Stimulated activated CD4-positive, alpha-beta T cell treated with anti-CD3 and anti-CD28 coated beads, Interleukin-1b, Interleukin-23, amount 100 ng/mL, for 1 hour (primary cell): ENCODE measurements at places on chromosomes 2 and 18.

DNA sequence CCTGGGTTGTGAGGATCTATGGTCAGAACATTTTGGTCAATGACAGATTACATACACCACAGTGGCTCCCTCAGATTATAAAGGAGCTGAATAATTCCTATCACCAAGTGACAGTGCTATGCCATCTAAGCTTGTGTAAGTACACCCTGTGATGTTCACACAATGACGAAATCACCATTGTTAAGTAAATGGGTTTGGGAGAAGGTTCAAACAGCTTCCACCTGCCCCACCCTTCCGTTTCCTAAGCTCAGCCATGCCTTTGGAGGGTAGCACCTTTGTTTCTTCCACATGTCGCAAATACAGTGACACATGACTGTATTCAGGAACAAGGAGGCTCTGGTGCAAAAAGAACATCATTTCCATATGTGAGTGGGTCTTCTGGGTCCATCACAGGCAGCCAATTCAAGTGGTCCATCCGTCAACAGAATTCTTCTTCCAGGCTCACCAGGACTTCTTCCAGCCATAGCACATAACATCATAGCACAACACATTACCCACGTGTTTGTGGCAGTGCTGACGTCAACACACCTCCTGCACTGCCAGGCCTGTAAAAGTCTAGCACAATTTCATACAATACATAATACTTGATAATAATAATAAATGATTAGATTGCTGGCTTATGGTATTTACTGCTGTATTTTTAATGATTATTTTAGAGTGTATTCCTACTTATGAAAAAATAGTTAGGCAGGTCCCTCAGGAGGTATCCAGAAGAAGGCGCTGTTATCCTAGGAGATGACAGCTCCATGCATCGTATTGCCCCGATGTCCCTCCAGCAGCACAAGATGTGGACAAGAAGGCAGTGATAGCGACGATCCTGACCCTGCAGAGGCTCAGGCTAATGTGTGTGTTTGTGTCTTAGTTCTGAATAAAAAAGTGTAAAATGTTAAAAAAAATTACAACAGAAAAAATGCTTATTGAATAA lies 264.8 kb downstream of the ANAPC1 start:
- DNase-seq = no peak

DNA sequence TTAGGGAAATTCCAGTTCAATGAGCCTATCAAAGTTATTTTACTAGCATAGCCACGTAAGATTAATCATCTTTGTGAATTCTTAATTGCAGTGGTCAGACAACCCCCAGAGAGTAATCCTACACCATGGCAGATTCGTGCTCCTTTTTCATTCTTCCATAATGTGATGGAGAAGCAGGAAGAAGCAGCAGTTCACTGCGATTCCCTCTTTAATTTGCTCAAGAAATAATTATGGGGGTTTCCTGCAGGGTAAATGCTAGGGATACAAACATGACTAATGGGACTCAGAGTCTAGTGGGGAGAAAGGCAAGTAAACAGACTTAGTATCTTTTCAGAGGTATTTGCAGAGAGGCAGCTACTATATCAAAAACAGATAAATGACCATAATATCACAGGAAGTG lies 175.8 kb upstream of the HNRNPA3 start:
- DNase-seq = no peak

DNA sequence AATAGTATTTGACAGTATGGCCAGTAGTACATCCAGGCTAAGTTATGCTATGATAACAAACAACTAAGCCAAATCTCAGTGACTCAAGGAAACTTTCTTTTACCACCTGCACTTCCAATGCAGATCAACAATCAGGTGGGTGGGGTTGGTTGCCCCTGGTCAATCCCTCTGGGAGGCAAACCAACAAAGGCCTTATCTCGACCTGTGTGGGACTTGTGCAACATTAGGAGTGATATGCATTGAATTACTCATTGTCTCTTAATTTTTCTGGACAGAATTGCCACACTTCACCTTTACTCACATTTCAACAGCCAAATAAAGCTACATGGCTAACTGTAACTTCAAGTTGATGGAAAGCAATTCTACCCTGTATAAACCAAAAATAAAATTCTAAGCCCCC lies 1049.3 kb upstream of the CDH2 start:
- DNase-seq = no peak

DNA sequence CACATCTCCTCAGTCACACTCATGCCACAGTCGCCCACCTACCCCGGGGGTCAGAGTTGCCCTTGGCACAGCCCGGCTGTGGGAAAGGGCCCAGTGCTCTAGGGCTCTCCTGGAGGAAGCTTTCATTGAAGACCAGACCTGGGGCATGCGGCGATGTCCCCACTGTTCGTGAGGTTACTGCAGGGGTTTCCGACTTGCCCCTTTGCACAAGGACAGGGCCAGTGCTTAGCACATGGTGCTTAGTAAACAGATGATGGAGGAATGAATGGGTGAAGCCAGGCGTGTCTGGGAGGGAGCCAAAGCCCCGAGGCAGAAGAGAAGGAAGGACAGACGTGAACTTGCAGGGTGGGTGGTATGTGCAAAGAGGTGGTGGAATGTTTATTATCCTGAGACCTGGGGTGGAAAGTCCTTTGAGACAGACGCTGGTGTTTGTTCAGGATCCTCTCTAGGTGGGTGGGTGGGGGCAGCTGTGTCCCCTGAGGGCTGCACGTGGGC lies 205.9 kb upstream of the ARL4C start:
- no peak for DNase-seq

GRCh38 chr2:46229134-46230063 lies 67.8 kb upstream of the EPAS1 start:
- DNase-seq = no peak

DNA sequence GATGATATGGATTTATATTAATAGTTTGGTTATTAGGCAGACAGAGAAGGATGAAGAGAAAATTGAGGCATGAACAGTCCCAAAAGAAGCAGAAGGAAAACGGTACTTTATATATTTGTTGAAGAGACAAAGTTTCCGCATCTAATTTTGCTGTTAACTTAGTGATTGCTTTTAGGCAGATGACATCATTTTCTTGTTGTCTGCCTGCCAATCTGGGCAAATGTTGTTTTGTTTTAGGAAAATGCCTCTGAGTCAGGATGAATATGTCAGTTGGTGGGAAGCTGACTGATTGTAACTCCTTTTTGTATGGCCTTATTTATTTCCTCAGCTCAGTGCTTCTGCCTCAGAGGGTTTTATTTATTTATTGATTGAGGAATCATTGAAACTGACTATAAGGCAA lies 52.5 kb upstream of the CAVIN2 start:
- no peak for DNase-seq

DNA sequence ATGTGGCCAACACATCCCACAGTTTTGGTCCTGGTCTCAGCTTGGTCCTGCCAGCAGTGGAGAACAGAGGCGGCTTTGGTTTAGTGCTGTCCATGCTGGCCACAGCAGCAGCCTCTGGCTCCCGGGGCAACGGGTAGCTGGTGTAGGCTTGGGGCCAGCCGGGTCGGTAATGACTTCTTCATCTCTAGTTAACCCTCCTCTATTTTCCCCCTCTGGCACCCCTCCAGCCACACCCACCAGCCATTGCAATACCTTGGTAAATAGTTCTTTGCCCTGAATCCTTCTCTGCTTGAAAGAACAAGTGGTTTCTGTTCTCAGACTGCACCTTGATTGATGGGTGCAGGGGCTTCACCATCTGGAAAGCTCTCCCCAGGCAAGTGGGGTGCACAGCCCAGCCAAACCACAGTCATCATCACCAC lies 31.7 kb upstream of the ZNF396 start:
- no peak for DNase-seq

GRCh38 chr2:127226520-127227263 lies 6.6 kb upstream of the CYP27C1 start:
- DNase-seq = no peak
